Right lobe of liver (tissue), 6 donors: ENCODE measurements at places on chromosomes 7 and 10. TPM values are rescaled to one million over a fixed set of nuclear protein-coding genes. Genes with fewer than 3 reads are reported as not detected.
A peak's percentile ranks its signal among the peaks of the same experiment; 100 is the strongest.

DNA sequence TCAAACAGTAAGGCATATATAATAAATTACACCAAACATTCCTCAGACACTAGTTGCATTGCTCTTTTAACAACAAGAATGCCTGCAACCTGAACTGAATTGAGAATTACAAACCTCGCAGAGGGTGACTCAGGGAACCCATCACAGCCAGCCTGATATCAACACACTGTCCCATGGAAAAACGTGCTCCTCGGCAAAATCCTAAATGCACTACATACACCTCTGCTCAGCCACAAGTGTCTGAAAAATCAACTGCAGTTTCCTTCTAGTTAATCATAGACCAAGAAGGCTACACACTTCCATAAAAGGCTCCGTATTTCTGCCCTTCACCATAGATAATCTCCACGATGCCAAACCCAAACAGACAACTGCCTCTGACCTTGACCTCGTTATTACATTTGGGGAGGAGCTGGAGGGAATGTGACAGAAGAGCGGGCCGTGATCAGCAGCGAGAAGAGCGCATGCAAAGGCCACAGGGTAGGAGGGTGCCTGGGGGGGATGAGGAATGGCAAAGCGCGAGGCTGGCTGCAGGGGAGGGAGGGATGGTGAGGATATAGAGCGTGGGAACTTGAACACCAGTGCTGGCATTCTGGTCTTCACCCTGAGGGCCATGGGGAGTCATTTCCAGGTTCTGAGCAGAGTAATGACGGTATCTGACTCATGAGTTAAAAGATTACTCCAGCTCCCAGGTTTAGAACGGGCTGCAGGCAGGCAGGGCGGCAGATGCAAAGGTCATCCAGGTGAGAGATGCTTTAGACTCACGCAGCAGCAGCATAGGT lies 201.9 kb upstream of the FRMD4A start:
- H3K36me3 ChIP-seq = peaks cover 4% of the 10 kb centered on the region
- no peak overlapping the region for H3K4me3 ChIP-seq
- no peaks in the 10 kb centered on the region for H3K4me1 ChIP-seq
- no peaks in the 10 kb centered on the region for H3K27me3 ChIP-seq
- DNase-seq = no peak

- H3K27me3 ChIP-seq = no peaks in the 10 kb centered on the region
- no peaks in the 10 kb centered on the region for H3K4me1 ChIP-seq
- no peak for DNase-seq
Measured at GRCh38 chr7:52154382-52154781, 837.8 kb upstream of the COBL start.

- peak; percentile 58 for DNase-seq
- no peaks in the 10 kb centered on the region for H3K27me3 ChIP-seq
- no peaks in the 10 kb centered on the region for H3K4me1 ChIP-seq
- H3K4me3 ChIP-seq = no peak overlapping the region
- no peak overlapping the region for H3K27ac ChIP-seq
- H3K36me3 ChIP-seq = no peaks in the 10 kb centered on the region
Measured at GRCh38 chr7:2873146-2873545, 29.0 kb upstream of the GNA12 start.

- H3K4me3 ChIP-seq = peak overlapping the region; percentile 89
- peak; percentile 66 for DNase-seq
- H3K4me1 ChIP-seq = peaks cover 25% of the 10 kb centered on the region
Measured at GRCh38 chr10:102419269-102420180, 940 bp upstream of the PSD start.

OR2A5 gene
- total RNA-seq = not detected

SLC25A40 gene
- 25.3 TPM for total RNA-seq

HOXA2 gene
- total RNA-seq = 0.17 TPM

SNCG gene
- total RNA-seq = 11.2 TPM
